Esophagus muscularis mucosa (tissue), 4 donors: ENCODE measurements at places on chromosomes 13 and 19. TPM values are rescaled to one million over a fixed set of nuclear protein-coding genes. Genes with fewer than 3 reads are reported as not detected.
A peak's percentile ranks its signal among the peaks of the same experiment; 100 is the strongest.

DNA sequence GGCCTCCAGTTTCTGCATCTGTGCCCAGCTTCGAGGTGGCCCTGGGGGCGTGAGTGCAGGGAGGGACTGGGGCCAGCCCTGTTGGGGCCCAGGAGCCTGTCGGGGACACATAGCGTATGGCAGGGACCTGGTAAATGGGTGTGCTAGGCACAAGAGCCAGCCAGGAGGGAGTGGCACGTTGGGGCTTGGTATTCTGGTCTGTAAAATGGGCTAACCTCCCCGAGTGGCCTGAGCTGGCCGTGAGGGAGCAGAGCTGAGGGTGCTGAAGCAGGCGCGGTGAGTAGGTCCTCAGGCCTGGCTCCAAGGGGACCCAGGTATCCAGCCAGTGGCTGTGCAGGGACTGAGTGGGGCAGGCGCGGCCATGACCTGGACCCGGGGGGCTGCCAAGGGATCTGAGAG is 4.3 kb downstream of the PTOV1 start:
- no peak for DNase-seq

- peak; percentile 79 for DNase-seq
Observed at GRCh38 chr19:50512999-50513745, 541 bp downstream of the ASPDH start.

The RANBP3 gene
- total RNA-seq, result 98.9 TPM

The SPATA13 gene
- total RNA-seq, result 9.1 TPM

DNA sequence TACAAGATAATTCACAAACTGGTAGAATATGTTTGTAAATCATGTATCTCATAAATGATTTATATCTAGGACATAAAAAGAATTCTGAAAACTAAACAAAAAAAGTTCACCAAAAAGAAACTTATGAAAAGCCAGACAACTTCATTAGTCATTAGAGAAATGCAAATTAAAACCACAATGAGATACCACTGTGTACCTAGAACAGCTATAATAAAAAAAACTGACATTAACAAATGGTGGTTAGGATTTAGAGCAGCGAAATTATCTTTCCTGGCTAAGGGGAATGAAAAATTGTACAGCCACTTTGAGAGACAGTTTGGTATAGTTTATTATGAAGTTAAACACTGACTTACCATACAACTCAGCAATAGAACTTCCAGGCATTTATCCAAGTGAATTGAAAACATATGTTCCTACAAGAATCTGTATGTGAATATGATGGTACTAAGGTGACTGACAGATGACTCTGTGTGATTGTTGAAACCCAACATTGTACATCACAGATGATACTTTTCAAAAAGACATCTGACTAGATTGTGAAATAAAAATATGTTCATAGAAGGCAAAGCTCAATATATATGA is 41.8 kb downstream of the UGGT2 start:
- no peak for DNase-seq
